ENCODE measurements at places on chromosomes 2 and 18.

DNA sequence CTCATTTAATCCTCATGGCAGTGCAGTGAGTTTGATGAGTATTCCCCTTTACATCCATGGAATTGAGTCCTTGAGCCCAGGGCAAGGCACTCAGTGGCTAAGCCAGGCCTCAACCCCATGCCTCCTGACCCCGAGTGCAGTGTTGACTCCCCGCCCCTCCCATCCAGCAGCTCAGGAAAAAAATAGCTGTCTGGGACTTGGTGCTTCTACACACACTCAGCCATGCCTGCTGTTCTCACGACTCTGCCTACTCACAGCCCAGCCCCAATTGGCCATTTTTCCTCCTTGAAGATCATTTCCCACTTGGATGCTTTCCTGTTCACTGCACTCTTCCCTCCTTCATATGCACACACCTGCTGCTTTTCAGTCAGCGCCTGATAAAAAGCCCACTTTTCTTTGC is 8.8 kb downstream of the FOSL2 start:
- DNase-seq = no peak

- no peak for DNase-seq
Measured at GRCh38 chr2:134421556-134422328, 167.9 kb downstream of the MGAT5 start.

GRCh38 chr2:219453671-219454590 is 19.3 kb downstream of the SPEG start:
- DNase-seq = no peak

GRCh38 chr2:218822622-218823021 is 9.0 kb downstream of the PRKAG3 start:
- DNase-seq = no peak

GRCh38 chr2:15607709-15608391 is 16.2 kb downstream of the DDX1 start:
- no peak for DNase-seq

DNA sequence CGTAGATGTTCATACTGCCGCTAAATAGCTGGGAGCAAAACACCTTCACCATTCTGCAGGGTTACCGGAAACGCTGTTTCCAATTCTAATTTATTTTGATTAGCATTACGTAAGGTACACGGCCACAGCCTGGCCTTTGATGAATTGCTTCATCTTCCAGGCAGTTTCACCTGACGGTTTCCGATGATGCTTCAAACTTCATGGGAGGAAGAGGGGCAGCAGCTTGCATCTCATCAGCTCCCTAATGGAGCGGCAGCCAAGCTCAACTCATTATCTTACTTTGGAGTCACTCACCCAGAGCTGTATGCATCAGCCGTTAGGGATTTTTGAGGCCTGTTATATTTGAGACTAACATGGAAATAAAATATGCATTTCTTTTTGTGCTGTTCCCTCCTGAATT is 54.8 kb downstream of the TMEM18 start:
- no peak for DNase-seq

DNA sequence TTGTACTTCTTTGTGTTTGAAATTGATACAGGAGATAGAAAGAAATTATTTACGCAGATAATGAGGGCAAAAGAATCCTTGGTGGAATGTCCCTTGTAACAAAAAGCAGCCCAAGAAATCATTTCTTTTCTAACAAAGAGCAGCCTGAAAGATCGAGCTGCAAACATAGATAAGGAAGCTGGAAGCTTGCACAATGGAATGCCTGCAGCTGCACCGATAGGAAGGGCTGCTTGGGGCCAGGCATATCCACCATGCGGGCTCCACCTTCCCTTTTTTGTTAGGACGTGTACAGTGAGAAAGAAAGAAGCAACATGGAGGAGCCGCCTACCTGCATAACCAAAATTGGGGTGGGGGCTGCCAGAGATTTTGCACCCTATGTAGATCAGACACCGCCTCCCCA is 568.7 kb downstream of the METTL4 start:
- DNase-seq = no peak

- peak; percentile 86 for DNase-seq
Measured at GRCh38 chr2:79512442-79513401, at the start of gene CTNNA2. Gene CTNNA2 (plus strand): TSS chr2:79513051.

- DNase-seq = no peak
Measured at GRCh38 chr18:63407734-63408133, 14.5 kb downstream of the VPS4B start.

- no peak for DNase-seq
Measured at GRCh38 chr2:239271882-239272281, 128.9 kb downstream of the HDAC4 start.

DNA sequence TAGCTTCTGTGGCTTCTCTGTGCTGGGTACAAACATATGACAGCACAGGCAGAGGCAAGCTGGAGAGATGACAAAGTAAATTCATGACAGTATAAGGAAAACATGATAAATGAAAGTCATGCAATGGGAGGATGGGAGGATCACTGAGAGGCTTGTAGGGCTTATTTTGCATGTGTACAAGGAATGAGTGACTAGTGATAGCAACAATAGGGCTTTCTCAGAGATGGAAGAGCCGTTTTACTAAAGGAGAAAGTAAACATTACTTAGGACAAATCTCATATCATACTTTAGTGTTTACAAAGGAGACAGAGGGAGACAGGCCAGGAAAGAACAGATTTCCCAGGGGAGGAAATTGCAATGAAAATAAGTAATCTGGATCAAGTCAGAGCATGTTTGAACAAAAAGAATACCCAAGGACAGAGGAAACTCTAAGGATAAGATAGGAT is 82.5 kb upstream of the RBMS1 start:
- no peak for DNase-seq

- no peak for DNase-seq
Measured at GRCh38 chr2:141805302-141805701, 325.5 kb downstream of the LRP1B start.

DNA sequence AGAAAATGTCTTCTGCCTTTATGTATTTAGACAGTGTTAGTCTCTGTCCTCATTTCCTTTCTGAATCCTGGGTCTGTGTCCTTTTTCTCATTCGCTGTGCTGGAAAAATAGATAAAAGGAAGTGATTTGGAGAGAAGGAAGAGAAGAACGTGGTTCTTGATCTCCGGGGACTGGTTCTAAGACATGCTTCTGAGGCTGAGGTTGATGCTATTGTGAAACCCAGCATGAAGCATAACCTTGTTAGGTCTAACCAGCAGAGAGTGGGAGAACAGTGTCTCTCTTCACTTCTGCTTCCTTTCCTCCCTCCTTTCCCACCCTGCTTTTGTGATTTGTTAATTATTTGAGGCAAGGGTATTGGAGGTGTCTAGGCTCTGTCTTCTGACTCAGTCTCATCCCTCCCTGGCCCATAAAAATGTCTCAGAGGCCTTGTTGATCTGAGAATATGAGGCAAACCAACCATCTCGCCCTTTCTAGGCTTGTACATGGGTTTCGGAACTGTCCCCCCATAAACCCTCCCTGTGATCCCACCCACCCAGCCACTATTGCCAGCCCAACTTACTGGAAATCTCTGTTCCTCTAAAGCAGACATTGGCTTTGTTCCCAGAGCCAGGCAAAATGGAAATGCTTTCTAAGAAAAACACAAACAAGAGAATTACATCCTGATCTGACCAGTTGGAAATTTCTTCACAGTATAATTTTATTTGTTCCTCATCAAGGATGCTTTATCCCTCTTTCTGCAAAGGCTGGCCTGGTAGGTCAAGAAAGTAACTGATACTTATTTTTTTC is 360.6 kb upstream of the TNP1 start:
- DNase-seq = no peak

DNA sequence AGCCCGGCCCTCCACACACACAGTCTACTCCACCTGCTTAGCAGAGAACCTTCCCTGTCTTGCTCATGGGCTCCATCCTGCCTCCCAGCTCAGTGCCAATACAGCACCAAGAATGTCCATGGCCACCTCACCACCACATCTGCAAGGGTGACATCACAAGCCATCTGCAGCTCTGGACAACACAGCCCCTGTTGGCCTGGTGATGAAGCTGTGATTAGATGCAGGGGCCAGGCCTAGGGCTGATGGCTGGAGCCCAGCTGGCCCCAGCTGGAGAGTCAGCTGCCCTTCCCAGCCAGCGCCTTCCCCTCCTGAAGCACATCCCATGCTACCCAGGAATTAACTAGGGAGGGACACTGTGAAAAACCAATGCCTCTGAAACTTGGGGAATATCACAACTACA is 91.1 kb downstream of the TTC32 start:
- DNase-seq = no peak

DNA sequence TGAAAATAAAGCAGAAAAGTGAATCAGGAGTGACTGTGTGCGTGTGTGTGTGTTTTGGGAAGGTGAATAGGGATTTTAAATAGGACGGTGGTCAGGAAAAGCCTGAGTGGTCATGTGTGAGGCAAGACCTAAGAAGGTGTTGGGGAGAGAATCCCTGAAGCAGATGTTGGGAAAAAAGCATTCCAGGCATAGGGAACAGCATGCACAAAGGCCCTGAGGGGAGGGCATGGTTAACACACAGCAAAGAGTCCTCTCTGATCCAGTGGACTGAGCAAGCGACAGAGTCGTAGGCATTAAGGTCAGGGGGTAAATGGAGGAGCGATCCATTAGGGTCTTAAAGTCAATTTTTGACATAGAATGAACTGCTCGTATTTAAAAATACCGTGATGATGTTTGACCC is 34.0 kb upstream of the OTOS start:
- DNase-seq = no peak

GRCh38 chr2:20221555-20221973 is 3.4 kb downstream of the SDC1 start:
- no peak for DNase-seq

GRCh38 chr18:63339920-63340484 is 20.4 kb upstream of the BCL2 start:
- DNase-seq = no peak

DNA sequence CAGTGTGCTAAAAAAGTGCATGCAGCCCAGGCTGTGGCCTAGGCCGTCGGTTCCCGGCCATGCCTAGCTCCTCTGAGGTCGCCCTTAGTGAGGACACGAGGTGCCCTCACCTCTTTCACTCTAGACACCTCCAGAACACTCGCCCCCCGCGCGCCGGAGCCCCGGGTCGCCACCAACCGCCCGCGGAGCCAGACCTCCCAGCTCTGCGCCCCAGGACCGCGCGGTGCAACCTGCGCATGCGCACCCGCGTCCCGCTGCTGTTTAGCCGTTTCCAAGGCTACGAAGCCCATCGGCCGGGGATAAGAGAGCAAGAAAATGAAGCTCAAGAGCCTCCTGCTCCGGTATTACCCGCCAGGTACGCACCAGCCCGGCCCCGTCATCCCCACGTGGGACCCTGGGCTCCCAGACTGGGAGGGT is at the start of gene DAW1:
TSS of gene DAW1 (plus strand) at position 257 of the 417 bp plus-strand sequence. CDS start at position 316, 59 bp downstream.
- DNase-seq = peak; percentile 70

GRCh38 chr2:86231680-86232372 is 32.6 kb downstream of the MRPL35 start:
- no peak for DNase-seq

- no peak for DNase-seq
Measured at GRCh38 chr2:88844960-88845359, 153.5 kb downstream of the RPIA start.

DNA sequence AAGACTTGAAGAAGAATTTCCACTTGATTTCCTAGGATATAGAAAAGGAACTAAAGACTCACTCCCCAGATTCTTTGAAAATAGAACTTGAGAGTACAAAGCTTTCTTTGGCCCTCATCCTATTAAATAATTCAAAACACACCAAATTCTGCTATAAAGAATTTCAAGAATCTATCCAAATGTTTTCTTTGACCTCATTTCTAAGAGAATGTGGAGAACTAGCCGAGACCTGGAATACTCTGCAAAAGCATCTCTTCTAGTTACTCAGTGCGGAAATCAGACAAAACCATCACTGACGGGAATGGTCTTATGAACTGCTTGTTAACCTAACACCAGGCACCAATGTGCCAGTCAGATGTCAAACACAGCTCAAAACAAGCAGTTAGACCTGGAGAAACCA is 44.2 kb upstream of the ARL5A start:
- DNase-seq = no peak

DNA sequence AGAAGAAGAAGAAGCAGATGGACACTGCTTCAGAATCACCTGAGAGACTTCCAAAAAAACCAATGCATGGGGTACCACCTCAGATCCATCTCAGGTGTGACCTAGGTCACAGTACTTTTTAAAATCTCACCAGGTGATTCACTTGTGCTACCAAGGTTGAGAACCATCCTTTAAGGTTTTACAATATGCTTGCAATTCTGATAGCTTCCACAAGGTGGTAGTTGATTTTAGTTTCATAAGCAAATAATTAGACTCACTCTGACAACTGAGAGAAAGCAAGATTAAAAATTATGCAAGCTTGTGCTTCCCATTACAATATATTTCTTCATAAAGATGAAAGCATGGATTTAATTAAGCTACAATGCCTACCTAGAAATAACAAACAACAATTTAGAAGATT is 355.1 kb downstream of the EN1 start:
- DNase-seq = no peak

GRCh38 chr2:120762341-120763061 is 26.8 kb downstream of the GLI2 start:
- no peak for DNase-seq

DNA sequence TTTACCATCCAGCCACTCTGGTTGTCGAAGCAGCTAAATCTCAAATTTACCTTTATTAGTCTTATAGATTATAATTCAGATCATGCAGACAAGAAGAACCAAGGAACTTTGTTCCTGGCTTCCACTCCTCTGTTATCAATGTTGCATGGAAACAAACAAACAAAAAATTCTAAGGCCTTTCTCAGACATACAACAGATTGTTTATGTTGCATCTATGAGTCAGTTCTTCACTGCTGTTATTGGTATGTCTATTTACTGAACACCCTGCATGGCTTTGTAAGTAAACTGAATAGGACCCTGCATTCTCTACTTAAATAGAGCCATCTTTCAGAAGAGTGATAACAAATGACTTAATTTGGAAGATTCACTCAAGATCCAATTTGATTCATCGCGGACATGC is 1.6 kb upstream of the ANKRD44 start:
- DNase-seq = no peak

DNA sequence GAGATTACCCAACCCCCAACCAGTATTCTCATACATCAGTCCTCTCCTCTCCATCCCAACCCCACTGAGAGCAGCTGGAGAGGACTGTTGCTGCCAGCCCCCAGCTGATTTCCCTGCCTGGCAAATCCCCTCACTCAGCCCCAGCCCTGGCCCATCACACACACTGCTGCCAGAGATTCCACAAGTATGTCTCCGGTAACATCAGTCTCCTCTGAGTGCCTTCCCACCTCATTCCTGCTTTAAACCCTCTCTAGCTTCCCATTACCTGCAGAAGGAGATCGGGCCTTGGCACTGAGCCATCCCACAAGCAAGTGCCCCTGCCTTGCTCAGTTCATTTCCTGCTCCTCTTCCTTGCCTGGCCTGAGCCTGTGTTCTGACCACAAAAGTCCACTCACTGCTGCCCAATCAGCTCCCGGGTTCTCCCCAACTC is 50.6 kb upstream of the ZFP36L2 start:
- DNase-seq = no peak

DNA sequence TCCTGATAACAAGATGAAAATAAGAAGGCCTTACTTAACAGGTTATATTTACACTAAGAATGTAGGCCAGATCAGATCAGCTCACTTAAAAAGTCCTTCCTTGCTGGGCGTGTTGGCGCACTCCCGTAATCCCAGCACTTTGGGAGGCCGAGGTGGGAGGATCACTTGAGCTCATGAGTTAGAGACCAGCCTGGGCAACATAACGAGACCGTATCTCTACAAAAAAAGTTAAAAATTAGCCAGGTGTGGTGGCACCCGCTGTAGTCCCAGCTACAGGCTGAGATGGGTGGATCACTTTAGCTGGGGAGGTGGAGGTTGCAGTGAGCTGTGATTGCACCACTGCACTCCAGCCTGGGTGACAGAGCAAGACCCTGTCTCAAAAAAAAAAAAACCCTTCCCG is 53.2 kb upstream of the SOS1 start:
- DNase-seq = no peak

GRCh38 chr2:136324966-136325365 is 207.0 kb upstream of the CXCR4 start:
- DNase-seq = no peak
